ENCODE measurements at places on chromosomes 1 and 21. TPM values are rescaled to one million over a fixed set of nuclear protein-coding genes. Genes with fewer than 3 reads are reported as not detected.

SPAG17 gene
- under 0.01 TPM for total RNA-seq

PADI3 gene
- not detected for total RNA-seq

TSTD1 gene
- 41.4 TPM for total RNA-seq

AUNIP gene
- total RNA-seq, result 5.6 TPM
